ENCODE measurements at places on chromosomes 12 and 14.
A peak's percentile ranks its signal among the peaks of the same experiment; 100 is the strongest.

DNA sequence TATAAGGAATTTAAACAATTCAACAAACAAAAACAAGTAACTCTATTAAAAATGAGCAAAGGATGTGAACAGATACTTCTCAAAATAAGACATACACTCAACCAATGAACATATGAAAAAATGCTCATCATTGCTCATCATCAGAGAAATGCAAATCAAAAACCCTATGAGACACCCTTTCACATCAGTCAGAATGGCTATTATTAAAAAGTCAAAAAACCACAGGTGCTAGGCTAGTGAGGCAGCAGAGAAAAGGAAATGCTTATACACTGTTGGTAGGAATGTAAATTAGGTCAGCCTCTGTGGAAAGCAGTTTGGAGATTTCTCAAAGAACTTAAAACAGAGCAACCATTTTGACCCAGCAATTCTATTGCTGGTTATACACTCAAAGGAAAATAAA lies 52.0 kb downstream of the NAV3 start:
- DNase-seq = no peak

- no peak for DNase-seq
Measured at GRCh38 chr14:32565256-32565655, 236.2 kb downstream of the AKAP6 start.

- peak; percentile 74 for DNase-seq
Measured at GRCh38 chr12:22083167-22083566, 37.1 kb downstream of the CMAS start.

DNA sequence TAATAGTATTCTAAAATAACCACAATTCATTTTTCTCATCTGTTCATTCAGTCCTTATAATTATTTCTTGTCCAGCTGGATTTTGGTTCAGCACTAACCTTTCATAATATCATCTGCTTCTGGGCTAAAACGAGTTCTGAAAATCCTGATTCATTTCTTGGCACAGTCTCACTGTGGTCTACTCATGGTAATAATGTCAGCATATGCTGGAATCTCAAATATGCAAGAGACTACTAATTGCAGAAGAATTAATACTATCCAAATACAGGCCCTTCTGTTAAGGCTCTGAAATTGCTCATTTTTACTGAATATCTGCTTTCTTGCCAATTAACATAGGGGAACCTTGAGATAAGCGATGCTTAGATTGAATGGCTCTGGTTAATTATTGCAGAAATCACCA lies 597.1 kb downstream of the RPL10L start:
- no peak for DNase-seq

GRCh38 chr12:25496098-25496587 lies 56.9 kb downstream of the LMNTD1 start:
- no peak for DNase-seq

DNA sequence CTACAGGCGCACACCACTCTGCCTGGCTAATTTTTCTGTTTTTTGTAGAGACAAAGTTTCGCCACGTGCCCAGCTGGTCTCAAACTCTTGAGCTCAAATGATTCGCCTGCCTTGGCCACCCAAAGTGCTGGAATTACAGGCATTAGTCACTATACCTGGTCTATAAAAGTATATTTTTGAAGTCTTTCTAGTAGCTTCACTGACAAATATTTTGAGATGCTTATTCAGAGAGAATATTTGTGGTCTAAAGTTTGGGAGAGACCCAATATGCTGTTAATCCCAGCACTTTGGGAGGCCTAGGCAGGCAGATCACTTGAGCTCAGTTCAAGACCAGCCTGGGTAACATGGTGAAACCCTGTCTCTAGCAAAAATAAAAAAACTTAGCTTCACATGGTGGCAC lies 22.0 kb upstream of the PPP1R12A start:
- DNase-seq = no peak

DNA sequence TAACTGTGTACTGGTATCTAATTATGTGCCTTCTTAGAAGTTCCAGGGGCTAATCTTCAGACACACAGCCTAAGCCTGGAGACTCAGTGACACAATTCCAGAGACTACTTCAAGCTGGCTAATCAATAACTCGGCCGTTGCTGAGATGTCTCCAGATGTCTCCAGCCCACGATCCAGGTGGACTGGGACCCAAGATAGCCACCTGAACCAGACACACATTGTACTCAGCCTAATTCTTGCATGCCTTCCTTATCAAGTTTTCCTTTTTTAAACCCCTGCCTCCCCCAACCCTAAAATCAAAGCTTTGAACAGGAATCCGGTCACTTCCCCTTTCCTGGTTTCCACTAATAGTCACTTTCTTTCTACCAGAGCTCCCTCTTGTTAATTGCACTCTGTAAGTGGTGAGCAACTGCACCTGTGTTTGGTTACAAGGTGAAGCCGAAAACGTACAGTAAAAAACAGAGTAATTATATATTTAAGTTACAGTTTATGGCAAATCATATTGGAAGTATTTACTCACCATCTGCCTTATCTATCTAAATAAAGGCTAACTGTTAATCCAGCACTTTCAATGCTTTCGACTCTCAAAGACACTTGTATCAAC lies 39.8 kb upstream of the PTGDR start:
- no peak for DNase-seq

- DNase-seq = no peak
Measured at GRCh38 chr14:72544615-72545387, 349.1 kb downstream of the DPF3 start.

GRCh38 chr14:100290607-100291304 lies 15.5 kb downstream of the SLC25A29 start:
- peak; percentile 42 for DNase-seq

DNA sequence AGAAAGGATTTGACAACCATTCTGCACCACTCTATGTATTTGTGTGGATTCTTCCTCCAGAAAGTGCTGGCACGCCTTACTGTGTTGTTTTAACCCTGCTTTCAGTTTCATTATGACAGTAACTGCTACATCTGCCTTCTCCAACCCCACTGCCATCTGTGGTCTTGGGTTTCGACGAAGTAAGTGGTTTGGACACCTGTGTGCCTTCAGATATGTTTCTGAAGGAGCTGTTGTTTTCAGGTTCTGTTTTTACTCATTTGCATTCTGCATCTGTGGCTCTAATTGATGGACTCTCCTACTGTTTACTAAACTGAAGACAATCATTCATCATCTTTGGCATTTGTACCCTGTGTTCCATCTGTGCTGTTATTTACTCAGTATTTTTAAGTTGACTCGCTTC lies 4.1 kb downstream of the TSHR start:
- no peak for DNase-seq

- peak; percentile 28 for DNase-seq
Measured at GRCh38 chr14:88002421-88003075, 2.4 kb upstream of the GPR65 start.

- DNase-seq = peak; percentile 28
Measured at GRCh38 chr12:43338848-43339526, 213.0 kb downstream of the ADAMTS20 start.

DNA sequence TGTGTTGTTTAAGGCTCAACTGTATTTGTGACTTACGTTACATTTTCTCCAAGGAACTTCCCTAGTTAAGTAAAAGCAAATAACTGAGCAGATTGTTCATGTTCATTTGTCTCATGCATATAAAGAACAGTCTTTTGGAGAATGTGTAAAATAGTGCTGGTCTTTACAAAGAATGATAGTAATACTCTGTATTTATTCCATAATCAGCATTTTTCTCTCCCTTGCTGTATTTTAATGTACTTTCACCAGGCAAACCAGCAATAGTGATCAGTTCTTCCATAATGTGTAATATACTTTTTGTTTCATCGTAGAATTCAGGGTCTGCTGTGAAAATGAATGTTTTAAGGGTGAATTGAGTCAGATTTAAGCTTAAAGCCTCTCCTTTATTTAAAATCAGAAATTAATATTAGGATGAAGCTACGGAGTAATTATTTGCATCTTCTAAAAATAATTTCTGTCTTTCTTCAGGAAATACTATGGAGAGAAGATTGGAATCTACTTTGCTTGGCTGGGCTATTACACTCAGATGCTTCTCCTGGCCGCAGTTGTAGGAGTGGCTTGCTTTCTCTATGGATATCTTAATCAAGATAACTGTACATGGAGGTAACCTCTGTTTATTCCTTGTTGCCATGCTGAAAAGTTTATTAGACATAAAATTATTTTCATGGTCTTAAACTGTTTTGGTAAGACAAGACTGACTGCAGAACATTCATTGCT lies 141.1 kb downstream of the ANO6 start:
- no peak for DNase-seq

DNA sequence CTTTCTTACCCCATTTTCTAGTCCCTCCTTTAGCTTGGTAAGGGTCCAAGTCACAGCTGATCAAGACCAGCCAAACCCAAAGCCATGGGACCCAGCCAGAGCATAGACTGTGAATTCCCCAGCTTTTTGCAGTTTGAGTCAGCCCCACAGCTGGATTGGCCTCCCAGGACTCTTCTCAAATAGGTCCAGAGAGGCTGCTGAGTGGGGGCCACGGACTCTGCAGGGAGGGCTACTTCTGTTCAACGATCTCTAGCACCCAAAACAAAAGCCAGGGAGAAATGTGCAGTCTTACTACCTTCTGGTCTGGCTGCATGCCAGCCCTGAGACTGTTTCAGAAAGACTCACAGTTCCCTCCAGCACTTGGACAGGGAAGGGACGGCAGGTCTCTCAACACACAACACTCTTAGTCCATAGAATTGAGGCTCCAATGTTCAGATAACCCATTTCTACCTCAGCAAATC lies 1.6 kb downstream of the VDR start:
- peak; percentile 52 for DNase-seq

- peak; percentile 3 for DNase-seq
Measured at GRCh38 chr14:93431036-93431670, 414 bp downstream of the UNC79 start.

DNA sequence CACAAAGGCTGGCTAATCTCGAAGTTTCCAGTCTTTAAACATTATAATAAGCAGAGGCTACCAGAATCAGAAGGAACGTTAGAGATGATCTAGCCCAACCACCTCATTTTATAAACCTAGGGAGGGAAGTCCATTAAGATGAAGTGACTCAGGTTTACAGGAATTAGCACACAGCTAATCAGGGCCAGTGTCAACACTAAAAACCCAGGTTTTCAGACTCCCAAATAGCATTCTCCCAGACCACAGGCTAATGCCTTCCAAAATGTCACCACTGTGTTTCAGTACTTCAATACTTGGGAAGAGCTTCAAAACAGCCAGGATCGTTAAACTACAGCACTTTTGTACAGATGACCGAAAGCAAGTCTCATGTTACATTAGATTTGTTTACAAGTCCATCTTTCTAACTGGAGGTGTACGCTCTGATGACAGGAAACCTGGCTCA lies 89.2 kb downstream of the FOXN3 start:
- DNase-seq = no peak

DNA sequence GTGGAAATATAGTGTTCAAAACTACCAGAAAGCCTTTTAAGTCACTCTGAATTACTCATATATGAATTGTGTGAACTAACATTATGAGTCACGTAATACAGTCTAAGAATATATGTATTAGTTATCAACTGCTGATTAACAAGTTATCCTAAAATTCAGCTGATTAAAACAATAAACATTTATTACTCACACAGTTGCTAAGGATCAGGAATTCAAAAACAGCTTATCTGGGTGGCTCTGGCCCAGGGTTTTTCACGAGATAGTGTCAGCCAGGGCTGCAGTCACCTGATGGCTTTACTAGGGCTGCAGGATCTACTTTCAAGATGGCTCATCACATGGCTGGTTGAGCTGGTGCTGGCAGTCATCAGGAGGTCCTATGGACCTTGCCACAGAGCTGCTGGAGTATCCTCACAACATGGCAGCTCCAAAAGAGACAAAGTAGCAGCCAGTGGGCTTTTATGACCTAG lies 36.5 kb downstream of the CORO1C start:
- DNase-seq = peak; percentile 78

- no peak for DNase-seq
Measured at GRCh38 chr12:119748497-119748896, 80.6 kb downstream of the PRKAB1 start.

DNA sequence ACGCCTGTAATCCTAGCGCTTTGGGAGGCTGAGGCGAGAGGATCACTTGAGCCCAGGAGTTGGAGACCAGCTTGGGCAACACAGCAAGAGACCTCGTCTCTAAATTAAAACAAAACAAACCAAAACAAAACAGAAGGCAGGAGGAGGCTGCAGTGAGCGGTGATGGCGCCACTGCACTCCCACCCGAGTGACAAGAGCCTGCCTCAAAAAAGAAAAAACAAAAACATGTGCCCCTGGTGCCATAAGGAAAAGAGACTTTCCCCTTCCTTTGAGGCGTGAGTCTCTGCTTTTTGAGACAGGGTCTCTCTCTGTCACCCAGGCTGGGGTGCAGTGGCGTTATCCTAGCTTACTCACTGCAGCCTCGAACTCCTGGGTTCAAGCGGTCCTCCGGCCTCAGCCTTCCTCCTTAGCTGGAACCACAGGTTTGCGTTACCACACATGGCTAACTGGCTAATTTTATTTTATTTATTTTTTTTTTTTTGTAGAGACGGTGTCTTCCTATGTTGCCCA lies 9.0 kb upstream of the EAPP start:
- DNase-seq = no peak

GRCh38 chr14:54658836-54659235 lies 91.9 kb downstream of the SAMD4A start:
- DNase-seq = no peak

GRCh38 chr12:11826574-11826973 lies 177.1 kb downstream of the ETV6 start:
- no peak for DNase-seq

GRCh38 chr12:23495472-23495871 lies 454.0 kb downstream of the SOX5 start:
- DNase-seq = no peak

DNA sequence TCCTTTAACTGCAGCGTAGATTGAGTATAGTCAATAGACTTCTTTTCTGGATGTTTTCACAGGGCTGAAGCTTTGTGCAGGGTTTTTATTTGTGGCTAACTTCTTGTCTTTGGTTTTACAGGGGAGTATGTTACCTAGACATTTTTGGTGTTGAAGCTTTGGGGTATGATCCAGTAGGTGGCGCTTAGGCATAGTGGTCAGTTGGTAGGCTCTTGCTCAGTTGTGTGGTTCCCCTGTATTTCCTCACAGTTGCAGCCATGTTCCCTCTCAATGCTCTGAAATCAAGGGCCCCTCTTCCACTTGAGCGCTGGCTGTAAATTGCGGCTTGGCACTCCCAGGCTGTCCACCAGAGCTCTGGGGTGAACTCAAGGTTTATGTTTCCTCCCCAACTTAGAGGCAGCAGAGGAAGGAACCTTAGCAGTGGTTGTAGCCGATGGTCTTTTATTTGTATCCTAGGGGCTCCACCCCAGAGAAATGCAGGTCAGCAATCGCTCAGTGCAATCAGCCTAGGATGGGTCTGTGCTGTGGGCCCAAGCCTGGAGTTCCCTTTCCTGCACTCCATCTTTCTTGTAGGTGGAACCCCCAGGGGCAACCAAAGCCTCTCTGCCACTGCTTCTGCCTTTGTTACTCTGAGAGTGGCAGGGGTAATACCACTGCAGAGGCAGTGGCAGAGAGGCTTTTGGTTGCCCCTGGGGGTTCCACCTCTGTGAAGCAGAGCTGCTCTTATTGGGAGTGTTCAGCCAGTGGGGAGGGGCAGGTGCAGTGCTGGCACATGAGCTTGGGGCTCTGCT lies 55.1 kb downstream of the CMAS start:
- DNase-seq = peak; percentile 76

- peak; percentile 15 for DNase-seq
Measured at GRCh38 chr12:124734224-124734788, 129.4 kb downstream of the SCARB1 start.
